ENCODE measurements at places on chromosomes 3 and 15.

DNA sequence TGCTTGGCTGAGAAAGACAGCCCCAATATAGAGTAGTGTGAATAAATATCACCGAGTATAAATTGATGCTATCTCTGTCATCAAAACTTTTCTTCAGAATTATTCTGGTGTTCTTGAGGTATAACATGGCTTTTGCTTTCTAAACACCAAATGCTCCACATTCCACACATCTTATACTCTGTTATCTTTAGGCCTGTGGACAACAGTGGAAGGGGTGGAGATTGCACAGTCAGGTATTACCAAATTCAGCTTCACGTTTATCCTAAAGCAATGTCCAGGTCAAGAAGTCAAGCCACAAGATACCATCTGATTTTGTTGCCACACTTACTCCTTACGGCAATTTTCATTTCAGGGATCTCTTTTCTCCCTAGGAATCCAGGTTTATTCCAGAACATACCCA is 394.8 kb downstream of the SI start:
- no peak for DNase-seq

DNA sequence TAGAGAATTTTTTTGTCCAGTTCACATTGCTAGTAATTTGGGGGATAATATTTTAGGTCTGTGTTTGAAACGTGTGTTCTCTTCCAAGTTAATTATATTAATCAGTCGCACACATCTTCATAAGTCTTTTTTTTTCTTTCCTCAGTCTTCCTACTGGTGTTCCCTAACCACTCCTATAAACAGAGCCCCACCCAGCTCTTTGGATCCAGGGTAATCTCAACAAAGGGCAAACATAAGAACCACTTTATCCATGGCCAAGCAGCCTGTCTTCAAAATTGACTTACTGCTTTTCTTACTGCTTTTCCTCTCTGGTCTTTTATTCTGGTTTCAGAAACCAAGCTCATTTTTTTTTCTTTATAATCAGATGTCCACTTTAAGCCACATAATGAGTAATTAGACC is 266.8 kb upstream of the NECTIN3 start:
- DNase-seq: no peak

DNA sequence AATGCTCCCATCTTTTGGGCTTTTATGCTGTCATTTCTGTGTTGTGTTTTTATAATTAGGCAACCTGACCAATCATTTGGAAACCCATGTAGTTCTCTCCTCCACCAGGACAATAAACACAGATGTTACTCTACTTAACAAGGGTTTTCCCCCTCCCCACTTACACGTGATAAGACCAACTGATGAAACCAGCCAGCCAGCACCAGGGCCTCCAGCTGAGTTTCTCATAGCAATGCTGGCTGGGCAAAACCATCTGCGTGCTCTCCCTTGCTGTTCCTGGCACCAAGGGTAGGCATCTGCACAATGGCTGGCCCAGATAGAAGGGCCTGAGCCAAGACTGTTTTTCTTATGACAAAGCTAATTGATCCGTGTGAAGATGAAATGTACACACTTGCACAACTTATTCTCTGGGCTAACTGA is 310.4 kb downstream of the PLCL2 start:
- DNase-seq: peak; percentile 20

GRCh38 chr3:173587055-173587454 is 189.5 kb downstream of the NLGN1 start:
- DNase-seq: no peak

DNA sequence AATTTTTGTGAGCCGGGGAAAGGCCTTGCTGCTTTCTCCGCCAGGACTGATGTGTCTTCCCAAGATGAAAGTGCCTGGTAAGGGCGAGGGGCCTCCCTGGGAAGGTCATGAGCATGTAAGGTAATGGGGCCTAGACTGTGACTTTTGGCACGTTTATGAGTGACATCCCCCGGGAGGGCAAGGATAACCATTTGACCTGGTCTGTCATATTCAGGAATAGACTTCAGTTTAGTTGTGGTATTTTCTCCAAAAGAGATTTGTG is 631 bp upstream of the CNBP start:
- peak; percentile 51 for DNase-seq

DNA sequence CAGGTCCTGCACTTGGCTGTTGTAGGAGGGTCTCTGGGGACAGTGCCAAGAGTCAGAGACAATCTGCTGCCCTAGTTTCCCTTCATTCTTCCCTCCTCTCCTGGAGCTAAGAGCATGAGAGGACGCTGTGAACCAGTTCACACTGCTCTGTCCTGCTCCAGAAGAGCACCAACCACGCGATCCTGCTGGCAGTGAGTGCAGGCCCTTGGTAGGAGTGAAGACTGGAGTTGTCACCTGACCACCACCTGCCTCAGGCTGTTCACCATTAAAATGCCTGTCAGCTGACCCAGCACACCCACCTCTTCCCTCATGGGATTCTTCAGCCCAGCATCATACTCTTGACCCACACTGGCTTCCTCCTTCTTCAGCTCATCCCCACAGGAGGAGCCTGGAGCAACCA is 2.9 kb downstream of the TM6SF1 start:
- DNase-seq: no peak

GRCh38 chr3:90015688-90016356 is 908.4 kb downstream of the EPHA3 start:
- DNase-seq: no peak

DNA sequence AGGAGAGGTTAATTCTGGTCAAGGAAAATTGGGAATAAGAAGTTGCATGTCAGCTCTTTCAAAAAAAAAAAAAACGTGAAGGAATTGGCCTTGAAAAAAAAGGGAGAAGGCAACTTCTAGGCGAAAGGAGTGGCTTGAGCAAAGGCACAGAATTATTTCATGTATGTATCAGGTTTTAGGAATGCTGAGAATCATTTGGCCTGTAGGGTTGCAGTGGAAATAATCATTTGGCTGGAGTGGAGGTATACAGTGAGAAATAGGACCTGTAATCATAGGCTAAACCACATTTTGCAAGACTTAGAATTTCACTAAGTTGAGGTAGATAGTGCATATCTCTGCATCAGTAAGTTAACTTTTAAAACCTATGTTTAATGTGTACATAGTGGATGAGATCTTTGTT is 54.9 kb downstream of the EPHA6 start:
- no peak for DNase-seq

DNA sequence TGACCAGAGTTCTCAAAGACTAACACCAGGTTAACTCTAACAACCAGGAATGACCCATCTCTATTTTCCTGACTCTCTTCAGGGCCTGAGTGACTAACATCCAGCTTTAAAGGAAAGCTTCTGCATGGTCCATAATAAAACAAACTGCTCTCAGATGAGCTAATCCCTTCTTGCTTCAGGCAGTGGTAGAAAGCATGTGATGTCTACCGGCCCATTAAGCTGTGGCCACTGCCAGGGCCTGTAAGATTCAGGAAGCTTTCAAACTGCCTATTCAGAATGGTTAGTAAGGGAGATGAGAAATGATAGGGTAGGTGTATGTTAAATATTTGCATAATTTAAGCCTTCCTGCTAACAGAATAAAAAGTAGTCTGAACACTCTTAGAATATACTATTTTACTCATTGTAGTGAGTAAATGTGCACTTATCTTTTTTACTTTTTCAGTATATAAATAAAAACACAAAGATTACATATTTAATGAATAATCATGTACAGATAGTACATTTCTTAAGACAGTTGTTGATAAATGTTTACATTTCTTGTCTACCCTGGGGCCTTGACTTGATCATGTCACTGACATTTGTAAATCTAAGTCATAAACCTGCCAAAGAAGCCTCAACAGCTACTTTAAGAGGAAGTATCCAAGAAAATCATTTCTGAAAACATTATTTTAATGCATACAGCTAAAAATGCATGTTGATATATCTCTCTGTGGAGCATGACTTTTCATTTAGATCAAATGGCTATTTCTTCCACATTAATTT is 222.0 kb downstream of the MCTP2 start:
- no peak for DNase-seq

DNA sequence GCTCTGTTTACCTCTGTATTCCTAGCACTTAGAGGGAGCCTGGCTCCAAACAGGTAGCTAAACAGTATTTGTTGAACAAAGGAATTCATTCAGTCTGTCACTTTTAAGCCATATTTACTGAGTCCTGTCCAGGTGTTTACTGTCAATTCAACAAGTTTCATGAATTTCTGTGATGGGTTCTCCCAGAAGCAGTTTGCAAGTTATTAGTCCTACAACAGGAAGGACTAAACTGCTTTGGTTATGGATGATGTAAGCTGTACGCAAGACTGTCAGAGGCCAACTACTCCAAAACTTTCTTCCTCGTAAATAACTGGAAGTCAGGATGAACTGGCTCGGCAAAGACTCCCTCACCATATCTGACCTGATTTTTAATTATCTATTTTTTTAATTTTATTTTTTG is 25.1 kb downstream of the STIMATE start:
- no peak for DNase-seq

DNA sequence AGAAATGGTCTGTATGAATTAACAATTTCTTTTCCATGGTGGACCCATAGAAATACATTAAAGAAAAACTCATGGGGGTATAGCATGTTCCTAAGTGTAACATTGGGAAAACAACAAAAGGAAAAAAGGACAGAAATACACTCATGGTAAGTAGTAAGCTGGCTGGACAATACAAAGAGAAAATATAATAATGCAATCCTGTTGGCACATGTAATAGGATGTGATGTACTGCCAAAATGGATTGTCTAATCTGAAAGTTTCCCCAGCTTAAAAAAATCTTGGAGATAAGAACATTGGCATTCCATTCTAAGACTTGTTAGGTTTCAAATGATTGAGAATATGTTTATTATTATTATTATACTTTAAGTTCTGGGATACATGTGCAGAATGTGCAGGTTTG is 128.1 kb downstream of the MBNL1 start:
- DNase-seq: no peak

- no peak for DNase-seq
Observed at GRCh38 chr3:11199902-11200845, 45.9 kb downstream of the HRH1 start.

DNA sequence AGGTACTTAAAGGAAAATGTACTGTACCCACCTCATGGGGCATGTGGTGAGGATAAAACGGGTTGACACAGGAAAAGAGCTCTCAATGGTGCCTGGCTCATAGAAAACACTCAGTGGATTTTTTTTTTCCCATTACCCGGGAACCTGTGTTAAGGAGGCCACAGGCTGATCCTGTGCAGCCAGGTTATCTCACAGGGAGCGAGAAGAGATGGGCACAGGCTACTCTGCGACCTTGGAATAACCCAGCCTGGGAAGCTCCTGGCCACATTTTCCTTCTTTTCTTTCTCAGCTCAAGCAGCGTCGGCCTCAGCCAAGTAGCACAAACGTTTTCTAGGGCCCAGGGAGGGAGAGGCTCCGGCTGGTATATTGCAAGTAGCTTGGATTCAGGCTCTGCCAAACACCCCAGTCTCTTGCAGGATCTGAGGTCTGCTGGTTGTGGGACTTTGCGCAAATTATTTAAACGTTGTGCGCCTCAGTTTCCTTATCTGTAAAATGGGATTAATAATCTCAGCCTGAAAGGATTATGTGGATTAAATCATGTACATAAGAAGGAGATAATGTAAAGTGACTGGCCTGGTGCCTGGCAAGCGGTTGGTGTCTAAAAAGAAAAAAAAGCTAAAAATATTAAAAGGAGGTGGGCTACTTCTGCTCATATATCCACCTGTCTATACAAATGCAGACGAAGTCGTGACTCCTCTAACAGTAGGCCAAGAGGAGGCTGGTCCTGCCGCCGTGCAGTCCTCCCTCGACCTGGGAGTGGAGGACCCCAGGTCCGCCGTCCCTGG is 2.2 kb downstream of the FURIN start:
- DNase-seq: no peak

GRCh38 chr15:36643551-36643950 is 64.1 kb downstream of the CDIN1 start:
- DNase-seq: no peak

DNA sequence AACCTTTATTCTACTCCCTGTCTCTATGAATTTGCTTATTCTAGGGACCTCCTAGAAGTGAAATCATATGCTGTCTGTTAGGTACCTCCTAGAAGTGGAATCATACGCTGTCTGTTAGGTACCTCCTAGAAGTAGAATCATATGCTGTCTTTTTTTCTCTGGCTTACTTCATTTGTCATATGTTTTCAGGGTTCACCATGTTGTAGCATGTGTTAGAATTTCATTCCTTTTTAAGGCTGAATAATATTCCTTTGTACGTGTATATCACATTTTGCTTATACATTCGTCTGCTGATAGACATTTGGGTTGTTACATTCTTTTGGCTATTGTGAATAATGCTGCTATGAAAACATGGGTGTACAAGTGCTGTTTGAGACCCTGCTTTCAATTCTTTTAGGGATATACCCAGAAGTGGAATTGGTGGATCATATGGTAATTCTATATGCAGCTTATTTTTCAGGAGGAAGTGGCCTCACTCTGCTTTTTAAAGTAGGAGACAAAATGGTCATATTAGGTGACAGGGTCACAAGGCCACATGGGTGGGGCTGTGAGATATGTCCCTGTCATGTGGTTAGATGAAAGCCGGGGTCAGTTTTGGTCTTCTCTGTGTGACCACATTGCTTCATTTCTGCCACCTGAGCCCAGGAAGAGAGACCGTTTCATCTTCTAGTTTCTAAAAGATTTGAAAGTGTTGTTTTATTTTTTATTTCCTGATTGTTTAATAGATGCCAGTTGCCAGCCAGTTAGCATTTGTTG is 76.7 kb downstream of the FLNB start:
- DNase-seq: no peak

DNA sequence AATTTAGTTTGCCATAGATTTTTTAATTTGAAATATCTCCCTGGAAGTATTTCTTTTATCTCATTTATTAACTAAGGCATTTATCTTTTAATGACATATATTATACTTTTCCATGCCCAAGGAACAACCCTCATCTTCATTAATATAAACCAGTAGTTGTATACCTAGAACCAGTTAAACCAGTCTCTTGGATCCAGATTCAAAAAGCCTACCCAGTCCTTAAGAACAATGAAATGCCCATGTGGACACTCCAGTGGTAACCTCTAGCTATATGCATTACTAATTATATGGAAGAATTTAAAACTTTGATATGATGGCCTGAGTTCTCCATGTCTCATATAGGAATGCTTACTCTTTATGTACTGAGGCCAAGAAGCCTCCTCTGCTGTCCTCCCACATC is 4.8 kb downstream of the SIDT1 start:
- DNase-seq: no peak

- no peak for DNase-seq
Observed at GRCh38 chr3:133069556-133070286, 31.5 kb downstream of the TMEM108 start.

- DNase-seq: peak; percentile 86
Observed at GRCh38 chr3:190566043-190566933, 52.4 kb downstream of the IL1RAP start.

GRCh38 chr15:62719316-62719715 is 323.2 kb upstream of the TPM1 start:
- no peak for DNase-seq

GRCh38 chr3:49279376-49279775 is 2.3 kb upstream of the C3orf62 start:
- DNase-seq: no peak

- DNase-seq: no peak
Observed at GRCh38 chr3:112395181-112395895, 62.4 kb downstream of the CD200 start.

- DNase-seq: no peak
Observed at GRCh38 chr3:39296197-39297077, 16.6 kb upstream of the CX3CR1 start.
